Activated CD8-positive, alpha-beta memory T cell treated with anti-CD3 and anti-CD28 coated beads, Interleukin-2, amount 50 U/mL, for 4 hours (primary cell): ENCODE measurements at places on chromosomes 1 and 21.

- DNase-seq: no peak
Measured at GRCh38 chr1:58824753-58825389, 41.0 kb upstream of the JUN start.

DNA sequence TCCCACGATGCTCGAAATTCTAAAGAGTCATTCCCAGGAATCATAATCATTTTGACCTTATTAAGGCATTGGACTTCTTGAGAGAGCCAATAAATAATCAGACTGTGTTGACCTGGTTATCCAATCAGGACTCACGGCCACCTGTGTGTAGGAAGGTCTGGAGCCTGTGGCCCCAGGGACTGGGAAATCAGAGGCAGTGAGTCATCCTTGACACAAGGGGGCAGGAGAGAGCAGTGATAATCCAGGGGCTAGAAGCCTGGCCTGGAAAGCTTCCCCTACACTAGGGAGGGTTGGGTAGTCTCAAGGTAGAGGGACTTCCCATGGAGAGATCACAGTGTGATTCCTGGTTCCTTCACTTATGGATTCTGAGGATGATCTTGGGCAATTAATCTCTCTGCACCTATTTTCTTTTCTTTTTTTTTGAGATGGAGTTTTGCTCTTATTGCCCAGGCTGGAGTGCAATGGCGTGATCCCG lies 4.7 kb downstream of the MR1 start:
- DNase-seq: peak; percentile 60

DNA sequence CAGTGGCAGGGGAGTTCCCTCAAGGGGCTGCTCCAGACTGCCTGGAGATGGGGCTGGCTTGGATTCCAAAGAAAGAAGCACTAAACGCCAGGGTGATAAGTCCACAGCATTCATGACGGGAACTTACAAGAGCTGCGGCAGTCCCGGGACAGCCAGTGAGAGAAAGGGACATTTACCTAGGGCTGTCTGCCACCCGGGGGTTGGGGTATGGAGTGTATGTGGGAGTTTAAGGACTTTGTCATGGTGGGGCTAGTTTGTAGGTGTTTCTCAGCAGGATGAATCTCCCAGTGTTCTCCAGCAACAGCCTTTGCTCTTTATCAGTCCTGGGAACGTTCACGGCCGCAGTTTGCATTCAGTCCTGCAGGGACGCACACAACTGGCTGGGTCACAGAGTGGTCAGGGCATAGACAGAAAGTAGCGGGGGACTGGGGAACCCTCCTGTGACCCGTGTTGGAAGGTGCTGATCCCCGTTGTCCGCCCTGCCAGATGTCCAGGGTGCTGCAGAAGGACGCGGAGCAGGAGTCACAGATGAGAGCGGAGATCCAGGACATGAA lies 41.4 kb upstream of the HMGN1 start:
- no peak for DNase-seq

DNA sequence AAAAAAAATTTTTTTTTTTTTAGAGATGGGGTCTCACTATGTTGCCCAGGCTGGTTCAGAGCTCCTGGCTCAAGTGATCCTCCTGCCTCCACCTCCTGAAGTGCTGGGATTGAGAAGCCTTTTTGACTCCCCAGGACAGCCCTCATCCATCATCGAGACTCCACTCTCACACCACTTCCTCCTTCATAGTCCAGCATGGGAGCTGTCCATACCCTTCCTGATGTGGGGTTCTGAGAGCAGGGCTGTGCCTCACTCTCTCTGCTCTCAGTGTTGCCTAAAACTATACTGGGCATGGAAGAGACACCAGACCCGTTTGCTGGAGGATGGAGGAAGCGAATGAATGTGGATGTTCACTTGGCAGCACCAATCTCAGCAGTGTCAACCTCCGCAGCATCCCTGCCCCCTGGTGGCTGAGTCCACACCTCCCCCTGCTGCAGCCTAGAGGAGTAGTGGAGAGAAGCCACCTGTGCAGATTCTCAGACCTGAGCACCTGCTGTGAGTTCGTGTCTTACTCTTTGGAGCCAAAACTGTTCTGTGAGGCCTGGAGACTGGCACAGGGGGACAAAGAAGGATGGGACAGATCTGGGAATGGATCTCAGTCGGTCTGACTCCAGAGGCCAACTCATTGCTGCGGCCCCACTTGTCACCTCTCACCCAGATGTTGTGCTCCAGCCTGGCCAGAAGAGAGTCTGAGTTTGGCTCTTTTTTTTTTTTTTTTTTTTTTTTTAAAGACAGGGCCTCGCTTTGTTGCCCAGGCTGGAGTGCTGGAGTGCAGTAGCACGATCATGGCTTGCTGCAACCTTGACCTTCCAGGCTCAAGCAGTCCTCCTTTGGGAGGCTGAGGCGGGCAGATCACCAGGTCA lies 17.7 kb downstream of the TINAGL1 start:
- peak; percentile 71 for DNase-seq

GRCh38 chr1:231194843-231195516 lies 33.1 kb downstream of the TRIM67 start:
- no peak for DNase-seq

GRCh38 chr1:87805666-87806378 lies 477.1 kb downstream of the LMO4 start:
- DNase-seq: no peak

GRCh38 chr21:45303751-45304475 lies 16.2 kb upstream of the POFUT2 start:
- DNase-seq: no peak

DNA sequence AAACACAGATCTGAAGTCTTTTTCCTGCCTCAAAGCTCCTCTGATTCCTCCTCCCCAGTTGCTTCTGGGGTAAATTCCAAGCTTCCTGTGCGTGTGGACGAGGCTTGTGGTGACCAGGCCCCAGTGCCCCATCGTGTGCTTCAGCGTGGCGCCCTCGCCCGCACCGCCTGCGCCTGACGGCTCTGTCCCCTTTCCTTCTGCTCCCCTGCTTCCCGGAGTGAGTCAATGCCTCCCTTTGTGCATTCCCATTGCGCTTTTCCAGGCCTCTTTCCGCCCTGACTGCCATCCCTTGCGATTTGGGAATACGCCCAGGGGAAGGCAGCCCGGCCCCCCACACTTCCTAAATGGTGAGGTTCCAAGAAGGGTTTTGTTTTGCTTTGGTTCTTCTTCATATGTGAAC lies 36.3 kb downstream of the FAAP20 start:
- DNase-seq: no peak

DNA sequence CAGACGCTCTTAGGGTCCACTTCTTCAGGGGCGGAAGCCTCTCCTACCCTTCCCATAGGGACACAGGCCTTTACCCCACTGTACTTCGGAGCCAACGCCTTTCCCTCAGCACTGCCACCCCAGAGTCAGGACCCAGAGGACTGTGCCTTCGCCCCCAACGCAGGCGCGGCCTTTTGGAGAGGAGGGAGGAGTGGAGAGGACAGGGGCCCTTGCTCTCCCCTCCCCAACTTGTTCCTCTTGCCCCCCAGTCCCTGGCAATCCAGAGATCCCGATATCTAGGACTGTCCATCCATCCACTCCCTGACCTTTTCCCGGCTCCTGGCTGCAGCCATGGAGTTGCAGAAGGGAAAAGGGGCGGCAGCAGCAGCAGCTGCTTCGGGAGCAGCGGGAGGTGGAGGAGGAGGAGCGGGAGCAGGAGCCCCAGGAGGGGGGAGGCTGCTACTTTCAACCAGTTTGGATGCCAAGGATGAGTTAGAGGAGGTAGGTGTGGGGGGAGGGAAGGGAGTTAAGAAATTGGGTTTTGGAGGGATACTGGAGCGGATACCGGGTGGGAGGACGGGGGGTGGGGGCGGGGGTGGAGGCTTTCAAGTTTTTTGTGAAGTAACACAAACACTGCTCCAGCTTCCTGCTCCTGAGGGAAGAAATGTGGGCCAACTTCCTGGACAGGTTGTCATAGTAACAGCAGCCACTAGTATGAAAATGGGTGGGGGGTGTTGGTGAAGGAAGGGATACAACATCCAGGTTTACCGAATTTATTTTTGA lies 636 bp downstream of the INTS3 start:
- DNase-seq: peak; percentile 42
